ENCODE measurements at places on chromosomes 3 and 15.

DNA sequence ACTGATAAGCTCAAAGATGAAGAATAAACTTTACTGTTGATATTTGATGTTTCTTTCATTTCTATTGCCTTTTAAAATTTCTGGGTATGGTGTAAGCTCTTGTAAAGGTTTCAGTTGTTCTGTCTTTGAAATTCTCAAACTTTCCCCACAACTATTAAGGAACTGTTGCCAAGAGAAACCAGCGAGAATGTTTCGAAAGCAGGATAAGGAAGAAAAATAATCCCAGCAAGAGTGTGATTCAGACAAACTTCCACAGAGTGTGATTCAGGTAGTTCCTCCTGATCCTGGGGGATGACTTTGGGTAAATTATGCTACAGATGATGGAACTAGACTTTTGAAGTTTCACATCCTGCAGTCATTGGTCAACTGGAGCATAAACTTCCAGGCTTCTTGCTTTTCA, 632.0 kb downstream of the NSUN3 start:
- no peak for DNase-seq

GRCh38 chr3:166527325-166527724, 690.1 kb upstream of the BCHE start:
- DNase-seq = no peak

DNA sequence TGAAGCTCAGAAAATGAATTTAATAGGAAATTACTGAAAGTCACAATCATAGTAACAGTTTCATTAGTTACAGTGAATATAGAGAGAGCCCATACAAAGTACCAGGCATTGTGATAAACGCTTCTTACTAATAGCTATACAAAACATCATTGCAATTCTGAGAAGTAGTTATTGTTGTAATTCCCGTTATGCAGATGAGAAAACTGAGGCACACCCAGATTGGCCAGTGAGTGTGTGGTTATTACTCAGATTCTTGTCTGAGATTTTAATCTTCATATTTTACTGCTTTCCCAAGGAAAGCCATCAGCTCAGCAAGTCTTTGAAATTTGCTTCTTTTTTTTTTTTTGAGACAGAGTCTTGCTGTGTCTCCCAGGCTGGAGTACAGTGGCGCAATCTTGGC, 14.3 kb downstream of the FLNB start:
- no peak for DNase-seq

- DNase-seq = no peak
These were observed 46.5 kb downstream of the RPN1 start for GRCh38 chr3:128603811-128604775.

GRCh38 chr3:178827285-178827856, 244.2 kb downstream of the ZMAT3 start:
- DNase-seq = no peak

DNA sequence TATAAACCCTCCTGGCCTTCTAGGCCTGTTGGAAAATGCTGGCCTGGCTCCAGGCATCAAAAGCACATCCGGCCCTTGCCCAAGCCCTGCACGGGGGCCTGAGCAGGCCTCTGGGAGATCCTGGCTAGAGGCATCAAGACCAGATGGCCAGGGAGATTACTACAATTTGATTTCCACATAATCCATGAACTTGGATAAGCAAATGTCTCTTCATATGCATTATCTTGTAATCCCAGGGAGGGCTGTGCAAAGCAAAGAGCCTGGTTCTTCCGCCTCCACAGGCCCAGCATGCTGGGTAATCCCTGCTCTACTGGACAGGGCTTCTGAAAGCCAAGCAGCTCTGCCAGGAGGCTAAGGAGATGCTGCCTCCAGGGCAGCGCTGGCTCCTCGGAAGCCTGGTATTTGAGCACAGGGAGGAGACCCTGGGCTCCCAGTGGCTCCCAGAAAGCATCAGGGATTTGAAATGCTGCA, 18.2 kb downstream of the MRPL46 start:
- DNase-seq = no peak

All from LHCN-M2 (cell line).